CD14-positive monocyte (primary cell): ENCODE measurements at places on chromosomes 5 and 9. TPM values are rescaled to one million over a fixed set of nuclear protein-coding genes. Genes with fewer than 3 reads are reported as not detected.

DNA sequence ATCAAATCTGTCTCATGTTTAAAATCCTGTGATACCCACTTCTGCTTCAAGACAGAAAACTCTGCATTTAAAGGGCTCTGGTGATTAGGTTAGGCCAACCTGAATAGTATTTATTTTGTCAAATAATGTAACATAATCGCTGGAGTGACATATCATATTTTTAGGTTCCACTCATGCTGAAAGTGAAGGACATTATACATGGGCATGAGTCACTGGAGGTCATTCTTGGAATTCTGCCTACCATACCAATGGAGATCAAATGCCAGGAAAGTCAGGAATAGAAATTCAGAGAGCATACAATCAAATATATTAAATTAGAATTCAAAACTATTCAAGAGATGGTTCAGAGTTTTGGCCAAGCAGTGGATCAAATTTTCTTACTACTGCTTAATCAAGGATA is 97.1 kb upstream of the PRSS3 start:
- H3K27me3 ChIP-seq: no peaks in the 10 kb centered on the region
- H3K36me3 ChIP-seq: no peaks in the 10 kb centered on the region
- DNase-seq: no peak
- H3K27ac ChIP-seq: no peak overlapping the region
- no peaks in the 10 kb centered on the region for H3K4me1 ChIP-seq
- no peak overlapping the region for H3K4me3 ChIP-seq

- no peaks in the 10 kb centered on the region for H3K4me1 ChIP-seq
- no peak overlapping the region for H3K4me3 ChIP-seq
- H3K27me3 ChIP-seq: no peaks in the 10 kb centered on the region
- H3K36me3 ChIP-seq: no peaks in the 10 kb centered on the region
Measured at GRCh38 chr5:132195727-132196126, 31.9 kb downstream of the P4HA2 start.

GRCh38 chr5:135503871-135504270 is 31.9 kb downstream of the NEUROG1 start:
- peaks cover 29% of the 10 kb centered on the region for H3K27me3 ChIP-seq
- H3K36me3 ChIP-seq: no peaks in the 10 kb centered on the region
- no peak overlapping the region for H3K27ac ChIP-seq
- DNase-seq: no peak

GRCh38 chr9:85248514-85249312 is 493.0 kb downstream of the AGTPBP1 start:
- no peaks in the 10 kb centered on the region for H3K27me3 ChIP-seq
- no peaks in the 10 kb centered on the region for H3K36me3 ChIP-seq
- no peaks in the 10 kb centered on the region for H3K4me1 ChIP-seq
- DNase-seq: no peak
- no peak overlapping the region for H3K27ac ChIP-seq
- H3K4me3 ChIP-seq: no peak overlapping the region

DNA sequence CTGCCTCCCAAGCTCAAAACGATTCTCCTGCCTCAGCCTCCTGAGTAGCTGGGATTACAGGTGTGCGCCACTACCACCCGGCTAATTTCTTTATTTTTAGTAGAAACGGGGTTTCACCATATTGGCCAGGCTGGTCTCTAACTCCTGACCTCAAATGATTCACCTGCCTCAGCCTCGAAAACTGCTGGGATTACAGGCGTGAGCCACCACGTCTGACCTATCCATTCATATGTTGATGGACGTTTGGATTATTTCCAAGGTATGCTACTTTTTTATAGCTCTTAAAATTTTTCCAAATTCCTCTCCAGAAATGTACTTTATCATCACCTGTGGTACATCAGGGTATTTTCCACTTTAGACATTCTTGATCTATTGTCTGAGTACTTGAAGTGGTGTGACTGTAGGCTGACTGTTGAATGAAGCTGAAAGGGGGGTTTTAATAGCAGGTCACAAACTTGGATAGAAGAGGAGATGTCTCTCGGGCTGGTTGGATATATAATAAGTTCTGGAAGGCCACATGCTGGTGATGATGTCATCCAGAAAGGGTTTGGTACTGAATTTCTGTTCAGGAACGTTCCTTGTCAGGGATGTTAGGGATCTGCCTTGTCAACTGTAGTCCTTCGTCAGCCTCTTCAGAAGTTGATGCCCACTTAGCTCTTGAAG is 7.4 kb downstream of the CTNNA1 start:
- no peak overlapping the region for H3K27ac ChIP-seq
- no peak overlapping the region for H3K4me3 ChIP-seq
- H3K36me3 ChIP-seq: peaks cover 29% of the 10 kb centered on the region
- no peaks in the 10 kb centered on the region for H3K4me1 ChIP-seq

GRCh38 chr9:97873882-97874281 is 20.9 kb downstream of the FOXE1 start:
- no peak overlapping the region for H3K4me3 ChIP-seq
- H3K27me3 ChIP-seq: peaks cover 21% of the 10 kb centered on the region
- H3K4me1 ChIP-seq: peaks cover 16% of the 10 kb centered on the region
- no peaks in the 10 kb centered on the region for H3K36me3 ChIP-seq
- no peak for DNase-seq

- no peaks in the 10 kb centered on the region for H3K27me3 ChIP-seq
- H3K27ac ChIP-seq: no peak overlapping the region
- H3K4me3 ChIP-seq: no peak overlapping the region
- no peaks in the 10 kb centered on the region for H3K36me3 ChIP-seq
- DNase-seq: no peak
- no peaks in the 10 kb centered on the region for H3K4me1 ChIP-seq
Measured at GRCh38 chr5:158724521-158725188, 375.1 kb downstream of the EBF1 start.

DNA sequence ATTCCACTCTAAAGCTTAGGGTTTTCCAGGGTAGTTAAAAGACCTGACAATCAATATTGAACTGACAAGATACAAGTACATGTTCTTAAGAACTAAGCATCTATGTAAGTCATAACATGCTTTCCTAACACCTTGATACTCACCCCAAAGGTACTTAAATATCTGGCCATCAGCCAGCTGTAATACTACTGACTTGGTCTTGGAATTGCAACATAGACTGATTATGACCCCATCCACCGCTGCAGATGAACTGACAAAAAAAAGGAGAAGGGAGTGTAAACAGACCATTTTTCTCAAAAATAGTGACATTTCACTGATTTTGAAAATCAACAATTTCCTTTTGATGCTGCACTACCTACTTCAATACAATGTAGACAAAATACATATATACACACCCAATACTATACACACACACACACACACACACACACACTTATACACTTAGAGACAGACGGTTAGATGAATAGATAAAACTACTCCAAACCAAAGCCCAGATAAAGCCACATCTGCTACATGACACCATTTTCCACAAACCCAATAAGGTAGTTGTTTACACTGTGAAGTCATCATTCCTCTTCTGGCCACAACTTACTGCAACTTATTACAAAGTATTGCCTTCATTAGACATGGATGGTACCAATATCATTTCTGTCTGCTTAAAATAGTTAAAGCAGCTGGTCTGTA is 30.4 kb downstream of the ELP1 start:
- H3K27me3 ChIP-seq: no peaks in the 10 kb centered on the region
- H3K4me3 ChIP-seq: no peak overlapping the region
- no peaks in the 10 kb centered on the region for H3K4me1 ChIP-seq
- H3K27ac ChIP-seq: peak overlapping the region; percentile 22

- no peak overlapping the region for H3K27ac ChIP-seq
- H3K36me3 ChIP-seq: no peaks in the 10 kb centered on the region
- no peaks in the 10 kb centered on the region for H3K4me1 ChIP-seq
- no peak for DNase-seq
- no peaks in the 10 kb centered on the region for H3K27me3 ChIP-seq
Measured at GRCh38 chr5:56625541-56625940, 189.8 kb upstream of the MAP3K1 start.

GRCh38 chr5:91058155-91058554 is 325.0 kb downstream of the ARRDC3 start:
- H3K36me3 ChIP-seq: no peaks in the 10 kb centered on the region
- peak overlapping the region; percentile 7 for H3K27ac ChIP-seq
- H3K4me1 ChIP-seq: peaks cover 39% of the 10 kb centered on the region
- no peak overlapping the region for H3K4me3 ChIP-seq

DNA sequence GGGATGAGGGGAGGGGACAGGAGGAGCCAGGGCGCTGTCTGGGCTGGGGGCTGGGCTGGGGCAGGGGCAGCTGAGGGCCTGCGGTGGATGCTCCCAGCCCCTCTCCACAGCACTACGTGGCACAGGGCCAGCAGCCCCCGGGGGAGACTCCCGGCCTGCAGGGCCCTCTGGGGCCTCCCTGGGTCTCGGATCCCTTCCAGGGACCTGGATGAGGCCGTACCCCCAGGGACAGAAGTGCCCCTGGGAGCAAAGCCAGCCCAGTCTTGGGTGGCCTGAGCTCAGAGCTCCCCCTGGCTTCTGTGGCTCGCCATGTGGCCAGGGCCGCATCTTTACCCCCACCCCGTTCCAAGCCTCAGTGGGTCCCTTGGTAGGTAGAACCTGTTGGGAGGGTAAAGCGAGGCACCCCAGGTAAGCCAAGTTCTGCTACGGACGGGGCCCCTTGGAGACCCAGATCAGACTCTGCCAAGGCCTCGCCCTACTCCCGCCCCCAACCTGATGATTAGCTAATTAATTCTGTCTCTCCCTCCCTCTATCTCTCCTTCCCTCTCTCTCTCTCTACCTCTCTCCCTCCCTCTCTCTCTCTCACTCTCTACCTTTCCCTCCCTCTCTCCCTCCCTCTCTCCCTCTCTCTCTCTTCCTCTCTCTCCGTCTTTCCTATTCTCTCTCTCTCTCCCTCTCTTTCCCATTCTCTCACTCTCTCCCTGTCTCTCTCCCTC is 24.3 kb downstream of the KCNT1 start:
- no peaks in the 10 kb centered on the region for H3K27me3 ChIP-seq
- H3K4me3 ChIP-seq: no peak overlapping the region
- DNase-seq: no peak
- no peak overlapping the region for H3K27ac ChIP-seq
- H3K4me1 ChIP-seq: no peaks in the 10 kb centered on the region

- H3K4me1 ChIP-seq: peaks cover 18% of the 10 kb centered on the region
- no peak overlapping the region for H3K4me3 ChIP-seq
- no peak overlapping the region for H3K27ac ChIP-seq
- H3K27me3 ChIP-seq: no peaks in the 10 kb centered on the region
- DNase-seq: no peak
Measured at GRCh38 chr5:127515693-127516440, 1.6 kb upstream of the PRRC1 start.

- H3K27me3 ChIP-seq: peaks cover 15% of the 10 kb centered on the region
- H3K4me1 ChIP-seq: no peaks in the 10 kb centered on the region
- H3K36me3 ChIP-seq: no peaks in the 10 kb centered on the region
- no peak overlapping the region for H3K4me3 ChIP-seq
- no peak for DNase-seq
Measured at GRCh38 chr5:54889826-54890225, 95.6 kb downstream of the ESM1 start.

- H3K4me3 ChIP-seq: no peak overlapping the region
- H3K4me1 ChIP-seq: no peaks in the 10 kb centered on the region
- H3K36me3 ChIP-seq: no peaks in the 10 kb centered on the region
- no peaks in the 10 kb centered on the region for H3K27me3 ChIP-seq
Measured at GRCh38 chr5:30279237-30279636, 914.2 kb upstream of the CDH6 start.

GRCh38 chr9:68653141-68653595 is 51.9 kb upstream of the PIP5K1B start:
- no peak for DNase-seq
- H3K4me3 ChIP-seq: no peak overlapping the region
- H3K36me3 ChIP-seq: no peaks in the 10 kb centered on the region
- H3K27ac ChIP-seq: no peak overlapping the region

DNA sequence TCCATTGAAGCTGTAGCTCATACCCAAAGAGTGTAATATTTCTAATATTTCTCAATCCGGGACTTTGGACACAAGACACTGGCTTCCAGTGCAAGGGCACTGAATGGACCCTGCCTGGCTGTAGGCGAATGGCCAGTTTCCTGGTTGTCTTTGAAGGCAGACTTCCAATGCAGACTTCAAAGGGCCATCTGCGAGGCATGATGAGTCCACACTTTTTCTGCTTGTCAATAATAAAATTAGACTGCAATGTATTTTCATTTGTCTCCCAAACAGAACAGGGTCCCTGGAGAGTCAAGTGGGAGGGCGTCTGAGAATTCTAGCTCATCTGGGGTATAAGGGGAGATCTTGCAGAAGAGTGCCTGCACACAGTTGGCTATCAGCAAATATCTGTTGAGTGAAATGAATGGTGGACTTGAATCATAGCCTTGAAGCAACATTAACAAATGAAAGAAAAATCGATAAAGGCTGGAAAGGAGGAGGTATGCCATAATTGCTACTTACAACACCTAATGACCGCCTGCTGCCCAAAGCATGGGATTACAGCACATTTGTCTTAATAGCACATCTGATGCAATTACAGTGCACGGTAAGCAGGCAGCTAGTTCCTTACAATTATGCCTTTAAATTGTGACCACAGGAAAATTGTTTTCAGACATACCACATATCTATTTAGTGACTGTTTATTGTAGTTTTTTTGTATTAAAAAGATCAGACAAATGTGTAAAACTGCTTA is 137.5 kb downstream of the ARHGEF28 start:
- H3K36me3 ChIP-seq: no peaks in the 10 kb centered on the region
- no peak overlapping the region for H3K4me3 ChIP-seq
- no peak overlapping the region for H3K27ac ChIP-seq
- no peaks in the 10 kb centered on the region for H3K4me1 ChIP-seq
- no peaks in the 10 kb centered on the region for H3K27me3 ChIP-seq
- no peak for DNase-seq

DNA sequence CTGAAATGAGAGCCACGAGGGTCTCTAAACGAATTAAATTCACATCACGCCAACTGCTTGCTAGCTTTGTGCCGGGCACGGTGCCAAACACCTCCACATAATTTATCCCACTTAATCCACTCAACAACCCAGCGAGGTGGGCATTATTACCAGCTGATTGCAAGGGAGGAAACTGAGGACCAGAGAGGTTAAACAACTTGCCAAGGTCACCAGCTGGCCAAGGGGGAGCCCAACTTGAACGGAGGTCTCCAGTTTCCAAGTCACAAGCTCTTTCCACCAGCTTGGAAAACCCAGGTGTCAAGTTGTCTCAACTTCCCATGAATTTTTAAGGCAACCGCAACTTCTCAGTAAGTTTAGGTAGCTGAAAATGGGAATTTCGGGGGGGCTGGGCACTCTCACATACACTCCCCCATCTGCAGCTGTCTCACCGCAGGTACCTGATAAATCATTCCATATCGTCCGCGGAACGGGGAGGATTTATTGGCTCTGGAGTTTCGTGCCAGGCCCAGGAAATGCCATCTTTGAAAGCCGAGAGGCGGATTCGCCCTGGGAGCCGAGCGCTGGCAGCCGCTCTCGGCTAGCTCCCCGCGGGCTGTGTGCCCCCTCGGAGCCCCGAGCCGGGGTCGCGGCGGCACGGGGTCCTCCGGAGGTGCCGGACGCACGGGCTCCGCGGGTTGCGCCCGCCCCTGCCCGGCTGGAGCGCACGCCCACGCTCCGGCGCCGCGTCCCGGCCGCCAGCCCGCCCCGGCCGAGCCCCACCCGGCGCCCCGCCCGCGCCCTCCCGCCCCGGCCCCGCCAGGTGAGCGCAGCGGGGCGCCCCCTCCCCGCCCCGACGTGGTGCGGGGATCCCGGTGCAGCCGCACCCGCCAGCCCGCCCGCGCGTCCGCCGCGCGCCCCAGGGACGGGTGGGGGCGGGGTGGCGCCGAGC is 617 bp downstream of the PTPN3 start:
- no peaks in the 10 kb centered on the region for H3K4me1 ChIP-seq
- H3K36me3 ChIP-seq: no peaks in the 10 kb centered on the region
- no peak overlapping the region for H3K27ac ChIP-seq
- no peak overlapping the region for H3K4me3 ChIP-seq
- DNase-seq: no peak

MAST4 gene
- not detected for polyA plus RNA-seq

PDCD1LG2 gene
- polyA plus RNA-seq: 0.16 TPM

OLFM1 gene
- polyA plus RNA-seq: 9.4 TPM

C5orf34 gene
- polyA plus RNA-seq: 0.17 TPM

PSMB7 gene
- polyA plus RNA-seq: 191 TPM

TENT4A gene
- 6.2 and 15.6 TPM in 2 replicates for polyA plus RNA-seq
